ENCODE measurements at places on chromosomes 7 and 10.

- no peak for DNase-seq
Measured at GRCh38 chr10:102504976-102505300, 1.2 kb downstream of the SUFU start.

DNA sequence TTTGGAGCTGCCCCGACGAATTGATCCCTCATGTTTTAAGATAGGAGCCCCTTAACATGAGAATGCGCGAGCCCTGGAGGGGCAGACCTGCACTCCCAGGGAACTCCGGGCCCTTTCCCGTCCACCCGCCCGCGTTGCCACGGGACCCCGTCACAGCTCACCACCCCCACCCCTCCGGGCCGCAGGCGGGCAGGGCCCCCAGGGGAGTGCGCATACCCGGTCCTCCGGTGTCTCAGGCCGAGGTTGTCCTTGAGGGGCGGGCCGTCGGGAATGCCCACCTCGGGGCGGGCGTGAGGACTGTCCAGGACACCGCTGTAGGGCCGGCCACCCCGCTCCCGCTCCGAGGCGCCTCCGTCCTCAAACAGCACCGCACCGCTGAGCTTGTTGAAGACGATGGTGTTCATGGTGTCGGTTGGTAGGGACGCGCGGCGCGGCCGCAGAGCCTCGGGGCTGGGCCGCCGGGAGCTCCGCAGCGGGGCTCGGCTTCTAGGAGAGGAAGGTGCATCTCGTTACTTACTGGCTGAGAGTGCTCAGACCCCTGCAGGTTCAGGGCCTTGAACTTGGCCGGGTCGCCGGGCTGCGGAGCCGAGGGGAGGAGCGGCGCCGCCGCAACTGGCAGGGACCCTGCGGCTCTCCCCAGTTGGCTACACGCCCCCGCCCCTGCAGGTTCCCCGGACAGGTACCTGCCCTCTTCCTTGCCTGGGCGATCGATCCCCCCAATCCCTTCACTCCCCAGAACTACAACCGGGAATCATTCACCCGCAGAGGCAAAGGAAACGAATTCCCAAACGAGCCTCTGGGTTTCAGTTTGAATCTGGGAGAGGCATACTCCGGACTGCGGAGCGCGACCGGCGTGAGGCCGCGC, 2.4 kb downstream of the MKX start:
- DNase-seq = peak; percentile 82

DNA sequence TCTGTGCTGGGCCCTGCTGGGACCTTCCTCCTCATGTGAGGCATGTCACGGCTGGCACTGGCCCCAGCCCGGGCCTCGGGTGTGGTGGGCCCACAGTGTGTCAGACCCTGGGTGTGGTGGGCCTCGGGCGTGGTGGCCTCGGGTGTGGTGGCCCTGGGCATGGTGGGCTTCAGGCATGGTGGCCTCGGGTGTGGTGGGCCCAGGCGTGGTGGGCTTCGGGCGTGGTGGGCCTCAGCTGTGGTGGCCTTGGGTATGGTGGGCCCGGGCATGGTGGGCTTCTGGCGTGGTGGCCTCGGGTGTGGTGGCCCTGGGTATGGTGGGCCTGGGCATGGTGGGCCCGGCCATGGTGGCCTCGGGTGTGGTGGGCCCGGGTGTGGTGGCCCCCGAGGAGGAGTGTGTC, 40.4 kb downstream of the NKX6-2 start:
- DNase-seq = no peak

- no peak for DNase-seq
Measured at GRCh38 chr10:44850356-44850934, 60.7 kb upstream of the TMEM72 start.

- no peak for DNase-seq
Measured at GRCh38 chr10:68139448-68140272, 30.4 kb downstream of the MYPN start.

DNA sequence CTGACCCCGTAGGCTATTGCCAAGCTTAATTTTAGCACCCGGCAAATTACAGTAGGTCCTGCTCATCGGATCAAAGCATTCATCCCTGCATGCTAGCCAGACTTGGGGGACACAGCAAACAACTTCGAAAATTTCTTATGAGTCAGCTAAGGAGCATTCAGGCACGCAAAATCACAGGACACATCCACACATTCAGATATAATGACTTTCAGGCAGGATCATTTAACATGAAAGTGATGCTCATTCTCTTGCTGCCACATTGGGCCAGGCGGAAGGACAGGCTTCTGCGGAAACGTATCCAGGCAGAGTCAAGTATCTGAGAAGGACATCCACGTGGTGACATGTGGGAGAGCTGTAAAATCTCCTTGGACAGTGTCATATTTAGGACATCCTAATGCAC, 474.0 kb upstream of the NRP1 start:
- no peak for DNase-seq

DNA sequence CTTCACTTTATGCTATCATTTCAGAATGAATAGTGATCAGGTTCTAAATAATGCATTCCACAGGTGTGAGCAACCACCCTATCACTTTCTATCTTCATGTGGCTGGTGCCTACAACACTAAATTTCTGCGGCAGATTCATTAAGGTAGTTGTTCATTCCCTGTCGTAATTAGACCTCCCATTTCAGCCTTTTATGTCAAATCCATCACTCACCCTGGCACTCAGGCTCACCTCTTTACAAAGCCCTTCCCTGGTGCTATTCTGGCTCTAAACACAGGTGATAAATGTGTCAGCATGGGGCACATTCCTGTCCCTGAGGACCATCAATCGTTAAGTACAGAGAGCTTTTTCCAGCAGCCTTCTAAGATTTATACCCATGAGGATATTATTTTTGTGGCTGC, 300.0 kb upstream of the C7orf33 start:
- DNase-seq = no peak

DNA sequence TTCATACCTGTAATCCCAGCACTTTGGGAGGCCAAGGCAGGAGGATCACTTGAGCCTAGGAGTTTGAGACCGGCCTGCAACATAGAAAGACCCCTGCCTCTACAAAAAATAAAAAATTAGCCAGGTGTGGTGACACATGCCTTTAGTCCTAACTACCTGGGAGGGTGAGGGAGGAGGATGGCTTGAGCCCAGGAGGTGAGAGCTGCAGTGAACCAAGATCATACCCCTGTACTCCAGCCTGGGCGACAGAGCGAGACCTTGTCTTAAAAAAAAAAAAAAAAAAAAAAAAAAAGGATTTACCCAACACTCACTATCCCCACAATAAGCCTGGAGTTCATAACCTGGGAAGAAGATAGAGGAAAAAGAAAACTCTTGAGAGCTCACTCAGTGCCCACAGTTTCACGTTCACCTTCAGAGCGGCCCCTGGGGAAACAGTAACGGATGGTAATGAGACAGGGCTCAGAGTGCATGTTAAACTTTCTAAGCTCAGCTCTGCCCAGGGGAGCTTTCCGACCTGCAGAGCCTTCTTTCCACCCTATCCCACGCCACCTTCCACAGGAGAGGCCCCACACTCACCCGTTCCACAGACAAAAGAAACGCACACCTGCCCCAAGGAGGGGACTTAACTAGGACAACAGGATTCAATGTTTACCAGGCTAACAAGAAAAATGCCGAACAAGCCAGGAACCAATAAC, 259.8 kb upstream of the KLF14 start:
- DNase-seq = no peak

All from H1 (cell line).